ENCODE measurements at places on chromosomes 13 and 19.

DNA sequence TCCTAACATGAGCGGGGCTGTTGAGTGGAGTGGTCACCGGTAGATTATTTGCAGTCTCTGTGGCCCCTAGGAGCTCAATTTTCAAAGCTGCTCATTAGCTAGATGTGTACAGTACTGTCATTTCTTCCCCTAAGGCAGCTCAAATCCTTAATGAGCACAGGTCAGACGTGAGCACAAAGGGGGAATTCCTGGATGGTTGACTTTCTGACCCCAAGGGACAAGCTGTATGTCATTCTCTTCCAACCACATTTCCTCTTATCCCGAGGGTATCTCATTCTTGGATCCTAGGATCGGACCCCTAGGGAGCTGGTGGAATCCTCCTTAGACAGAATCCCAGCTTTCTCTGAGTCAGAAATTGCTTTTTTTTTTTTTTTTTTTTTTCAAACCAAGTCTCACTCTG lies 5.7 kb upstream of the OR7G3 start:
- DNase-seq, result no peak

DNA sequence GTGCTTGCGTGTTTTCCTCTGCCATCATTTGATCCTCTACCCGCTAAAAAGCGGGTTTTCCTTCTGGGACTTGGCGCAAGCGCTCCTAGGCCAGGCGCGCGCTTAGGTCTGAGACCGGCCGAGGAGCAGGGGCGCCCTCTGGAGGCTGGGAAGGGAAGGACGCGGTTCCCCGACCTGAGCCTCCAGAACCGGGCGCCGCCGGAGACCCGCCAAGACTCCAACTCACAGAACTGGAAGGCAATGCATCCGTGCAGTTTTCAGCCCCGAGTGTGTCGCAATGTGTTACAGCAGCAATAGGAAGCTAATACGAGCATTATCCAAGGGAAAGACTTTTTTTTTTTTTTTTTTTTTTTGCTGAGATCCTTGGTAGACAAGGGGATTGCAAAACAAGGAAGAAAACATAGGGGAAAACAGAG lies 190.9 kb downstream of the COL4A1 start:
- no peak for DNase-seq

GRCh38 chr19:55437410-55437809 lies 5.7 kb downstream of the SHISA7 start:
- DNase-seq, result no peak

DNA sequence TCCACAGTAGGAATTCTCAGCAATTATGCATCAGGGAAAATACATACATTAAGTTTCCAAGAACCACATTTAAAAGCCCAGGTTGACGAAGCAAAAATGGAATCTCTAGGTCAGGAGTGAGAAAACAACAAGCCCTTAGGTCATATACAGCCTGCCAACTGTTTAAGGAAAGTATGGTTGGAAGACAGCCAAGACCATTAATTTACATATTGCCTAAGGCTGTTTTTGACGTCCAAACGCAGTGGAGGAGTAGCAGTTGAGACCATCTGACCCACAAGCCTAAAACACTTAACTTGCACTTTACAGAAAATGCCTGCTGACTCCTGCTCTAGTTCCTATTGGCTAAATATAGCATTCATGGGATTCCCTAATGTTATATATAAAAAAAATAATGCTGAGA lies 299.0 kb downstream of the ITGBL1 start:
- DNase-seq, result peak; percentile 67

GRCh38 chr19:7970716-7971448 lies 27.4 kb upstream of the TIMM44 start:
- DNase-seq, result peak; percentile 57

DNA sequence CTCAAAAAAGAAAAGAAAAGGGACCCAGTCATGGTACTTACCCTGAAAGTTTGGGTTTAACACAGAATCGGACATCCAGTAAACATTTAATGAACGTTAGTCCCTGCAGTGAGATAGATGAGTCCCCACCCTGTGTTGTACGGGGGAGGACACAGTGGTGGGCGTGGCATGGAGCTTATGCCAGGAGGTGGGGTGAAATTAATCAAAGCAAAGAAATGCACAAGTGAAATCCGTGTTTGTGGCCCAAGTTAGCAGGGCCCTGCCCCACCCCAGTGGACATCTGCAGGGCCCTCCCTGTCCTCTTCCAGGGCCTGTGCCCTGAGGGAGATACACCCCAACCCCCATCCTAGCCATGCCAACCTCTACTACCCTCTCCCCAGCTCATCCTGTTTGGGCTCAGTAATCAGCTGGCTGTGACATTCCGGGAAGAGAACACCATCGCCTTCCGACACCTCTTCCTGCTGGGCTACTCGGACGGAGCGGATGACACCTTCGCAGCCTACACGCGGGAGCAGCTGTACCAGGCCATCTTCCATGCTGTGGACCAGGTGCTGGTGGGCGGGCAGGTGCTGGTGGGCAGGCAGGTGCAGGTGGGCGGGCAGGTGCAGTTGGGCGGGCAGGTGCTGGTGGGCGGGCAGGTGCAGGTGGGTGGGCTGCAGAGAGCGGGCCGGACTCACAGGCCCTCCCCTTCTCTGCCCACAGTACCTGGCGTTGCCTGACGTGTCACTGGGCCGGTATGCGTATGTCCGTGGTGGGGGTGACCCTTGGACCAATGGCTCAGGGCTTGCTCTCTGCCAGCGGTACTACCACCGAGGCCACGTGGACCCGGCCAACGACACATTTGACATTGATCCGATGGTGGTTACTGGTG lies 3.9 kb downstream of the MCOLN1 start:
- DNase-seq, result no peak

DNA sequence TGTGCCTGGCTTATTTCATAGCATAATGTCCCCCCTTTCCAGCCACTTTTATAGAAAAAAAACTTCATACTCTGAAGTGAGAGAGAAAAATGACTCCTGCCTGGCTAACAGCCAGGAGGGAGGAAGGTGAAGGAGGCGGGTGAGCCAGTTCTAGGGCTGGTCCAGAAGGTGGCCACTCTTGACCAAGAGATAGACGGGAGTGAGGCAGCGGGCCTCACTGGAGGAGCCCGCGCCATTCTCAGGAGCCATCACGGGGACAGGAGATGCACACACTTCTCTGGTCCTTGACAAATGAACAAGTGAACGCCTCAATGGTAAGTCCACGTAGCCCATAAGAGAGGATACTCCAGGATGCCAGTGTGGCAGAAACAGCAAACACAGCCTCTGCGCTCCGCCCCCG lies 231.4 kb downstream of the UQCRFS1 start:
- no peak for DNase-seq

GRCh38 chr13:41961466-41961760 lies 504 bp upstream of the VWA8 start:
- no peak for DNase-seq

DNA sequence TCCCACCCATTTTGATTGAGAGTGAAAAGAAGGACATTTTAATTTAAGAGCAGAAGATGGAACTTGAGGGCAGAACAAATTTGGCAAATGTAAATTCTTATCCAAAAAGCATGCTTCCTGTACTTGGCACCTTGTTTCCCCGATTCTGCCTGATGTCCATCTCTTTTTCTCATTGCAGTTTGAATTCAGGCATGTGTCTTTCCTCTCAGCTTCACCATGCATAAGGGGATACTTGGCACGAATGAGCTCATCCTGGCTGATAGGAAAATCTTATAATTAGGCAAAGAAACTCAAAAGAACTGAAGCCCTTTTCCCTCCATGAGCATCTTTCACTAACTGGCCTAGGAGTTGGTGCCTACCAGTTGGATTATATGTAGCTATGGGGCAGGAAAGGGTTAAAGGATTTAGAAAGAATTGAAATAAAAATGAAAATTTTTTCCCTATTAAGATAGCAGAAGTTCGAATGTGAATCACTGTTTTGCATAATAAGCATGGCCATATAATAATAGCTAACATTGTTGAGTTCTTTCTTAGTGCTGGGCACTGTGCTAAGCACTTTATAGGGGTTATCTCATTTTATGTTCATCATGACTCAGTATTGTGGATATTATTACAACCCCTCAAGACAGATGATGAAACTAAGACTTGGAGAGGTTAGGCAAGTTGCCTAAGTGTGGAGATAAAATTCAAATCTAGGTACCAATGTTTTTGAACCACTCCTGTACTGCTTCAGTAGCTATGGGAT lies 386.6 kb downstream of the KCNRG start:
- no peak for DNase-seq

DNA sequence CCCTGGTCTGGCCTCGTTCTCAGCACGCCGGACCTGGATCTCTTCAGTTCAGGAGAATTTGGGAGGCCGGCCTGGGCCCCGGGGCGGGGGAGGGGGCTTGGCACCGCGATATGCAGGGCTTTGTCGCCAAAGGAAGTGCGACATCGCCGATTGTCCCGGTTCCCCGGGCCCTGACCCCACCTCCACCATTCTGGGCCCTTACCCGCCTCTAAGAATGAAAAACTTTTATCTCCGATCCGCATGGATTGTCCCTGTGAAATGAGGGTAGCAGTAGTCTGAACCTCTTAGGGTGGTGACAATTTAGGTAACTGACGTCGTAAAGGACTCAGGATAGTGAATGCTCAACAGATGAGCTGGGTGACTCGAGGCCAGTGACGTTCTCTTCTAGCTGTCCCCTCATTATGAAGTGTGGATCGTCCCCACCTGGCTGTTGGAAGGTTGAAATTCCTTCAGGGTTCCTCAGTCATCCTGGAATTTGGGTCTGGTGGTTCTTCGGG lies 650 bp downstream of the DDA1 start:
- DNase-seq, result no peak

DNA sequence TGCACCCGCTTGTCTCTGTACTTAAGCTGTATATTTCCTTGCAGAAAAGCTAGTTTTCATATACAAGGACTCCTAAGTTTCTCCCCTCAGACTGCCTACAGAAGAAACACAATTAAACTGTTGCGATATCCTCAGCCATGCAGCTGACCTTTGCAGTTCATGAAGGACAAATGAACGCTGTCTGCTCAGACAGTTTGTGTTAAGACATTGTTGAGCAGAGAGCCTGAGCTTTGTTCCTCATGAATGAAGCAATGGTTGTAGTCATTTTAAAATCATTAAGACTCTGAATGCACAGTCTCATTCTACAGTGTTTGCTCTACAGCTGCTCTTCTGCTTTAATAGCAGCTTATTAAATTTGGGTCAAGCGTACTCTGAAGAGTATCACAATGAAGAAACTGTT lies 23.2 kb upstream of the MAB21L1 start:
- no peak for DNase-seq

- DNase-seq, result no peak
These were observed 5.5 kb downstream of the TPGS1 start for GRCh38 chr19:512547-513365.

Data from NCI-H524 (cell line).